Activated CD4-positive, alpha-beta T cell treated with anti-CD3 and anti-CD28 coated beads, Interleukin-2, amount 50 U/mL, for 24 hours (primary cell): ENCODE measurements at places on chromosomes 6 and 20.

DNA sequence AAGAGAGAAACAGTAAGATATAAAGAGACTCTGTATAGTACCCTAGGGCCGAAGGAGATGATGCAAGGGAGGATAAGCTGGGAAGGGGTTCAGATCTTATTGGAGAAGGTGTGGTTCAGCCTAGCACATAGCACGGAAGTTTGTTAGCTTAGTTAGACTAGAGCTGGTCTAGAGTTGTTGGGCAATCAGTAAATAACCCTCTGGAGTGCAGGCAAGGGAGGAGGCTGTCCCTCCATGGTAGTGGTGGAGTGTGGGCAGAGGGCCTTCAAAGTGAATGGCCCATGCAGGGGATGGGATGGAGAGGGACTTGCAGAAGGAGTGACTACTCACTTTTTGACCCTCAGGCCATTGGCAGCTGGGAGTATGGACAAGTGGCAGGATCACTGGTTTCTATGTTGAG is 20.0 kb downstream of the TULP4 start:
- no peak for DNase-seq

DNA sequence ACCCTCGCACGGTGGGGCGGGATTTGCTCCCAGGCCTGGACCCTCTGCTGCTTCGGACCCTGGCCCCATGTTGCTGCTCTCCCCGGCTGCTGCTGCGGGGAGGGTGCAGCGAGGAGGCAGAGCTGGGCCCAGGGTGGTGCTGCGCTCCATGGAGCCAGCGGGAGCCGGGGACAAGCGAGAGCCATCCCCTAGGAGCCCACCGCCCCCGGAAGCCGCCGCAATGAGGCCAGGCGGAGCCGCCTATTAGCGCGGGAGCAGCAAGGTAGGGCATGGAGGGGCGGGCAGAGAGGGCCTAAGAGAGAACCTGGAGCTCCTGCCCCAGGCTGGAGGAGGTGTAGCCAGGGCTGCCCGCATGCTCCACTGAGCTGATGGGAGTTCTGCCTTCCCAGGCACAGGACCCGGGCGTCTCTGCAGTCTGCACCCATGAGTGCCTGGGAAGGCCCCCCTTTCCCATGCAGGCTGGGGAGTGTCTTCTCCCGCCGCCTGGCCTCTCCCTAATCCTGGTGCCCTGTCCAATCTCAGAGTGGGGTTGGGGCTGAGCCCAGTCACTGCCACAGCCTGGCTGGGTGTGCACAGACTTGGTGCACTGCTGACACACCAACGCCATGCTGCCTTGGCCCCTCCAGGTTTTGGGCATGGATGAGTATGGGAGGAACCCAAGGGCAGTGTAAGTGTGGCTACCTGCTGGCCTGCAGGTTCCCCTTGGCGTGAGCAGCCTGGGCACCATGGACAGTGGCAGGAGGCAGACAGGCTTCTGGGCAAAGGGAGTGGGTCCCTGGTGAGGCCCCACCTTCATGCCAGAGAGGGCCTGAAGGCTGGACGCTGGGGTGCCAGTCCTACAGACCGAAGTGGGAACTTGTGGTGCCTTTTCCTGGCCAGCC is 360.6 kb upstream of the MAP3K7 start:
- DNase-seq: no peak

GRCh38 chr6:44221291-44221960 is 2.0 kb upstream of the SLC29A1 start:
- DNase-seq: peak; percentile 34

DNA sequence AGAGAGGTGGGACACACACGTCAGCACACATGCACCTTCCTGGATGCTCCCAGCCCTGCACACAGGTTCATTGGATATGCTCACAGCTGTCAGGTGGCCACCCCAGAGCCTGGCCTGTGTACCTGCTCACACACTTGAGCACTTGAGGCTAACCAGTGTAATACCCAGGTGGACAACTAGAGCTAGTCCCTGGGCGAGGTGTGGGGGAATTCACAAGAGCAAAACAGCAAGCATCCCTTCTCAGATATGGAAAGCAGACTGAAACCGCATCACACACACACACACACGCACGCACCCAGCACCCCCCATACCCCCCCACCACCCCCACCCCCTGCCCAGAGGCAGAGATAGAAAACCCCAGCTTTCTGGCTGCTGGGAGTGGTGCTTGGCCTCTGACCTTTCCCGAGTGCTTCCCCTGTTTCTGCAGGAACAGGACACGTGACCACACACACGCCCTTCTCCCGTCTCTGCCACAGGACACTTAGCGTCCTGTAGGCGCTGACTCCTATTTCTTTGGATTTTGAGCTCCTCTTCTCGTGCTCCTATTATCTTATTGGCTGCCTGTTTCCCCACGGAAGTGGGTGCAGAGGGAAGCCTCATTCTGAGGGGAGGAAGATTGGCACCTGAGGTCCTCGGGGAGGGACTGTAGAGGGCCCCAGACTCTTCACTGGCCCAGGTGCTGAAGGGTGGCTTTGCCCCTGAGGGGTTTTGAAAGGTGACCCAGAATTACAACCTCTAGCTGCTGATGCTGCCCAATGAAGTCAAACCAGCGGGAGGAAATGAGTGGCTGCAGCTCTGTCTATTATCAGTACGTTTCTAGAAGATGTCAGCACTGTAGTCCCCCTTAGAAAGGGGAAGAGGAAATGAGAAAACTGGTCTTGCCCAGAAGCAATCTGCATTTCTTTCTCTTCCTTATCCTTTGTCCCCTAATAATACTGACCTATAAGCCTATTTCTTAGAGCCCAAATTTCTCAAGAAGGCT is 65.8 kb downstream of the SYTL3 start:
- DNase-seq: no peak

DNA sequence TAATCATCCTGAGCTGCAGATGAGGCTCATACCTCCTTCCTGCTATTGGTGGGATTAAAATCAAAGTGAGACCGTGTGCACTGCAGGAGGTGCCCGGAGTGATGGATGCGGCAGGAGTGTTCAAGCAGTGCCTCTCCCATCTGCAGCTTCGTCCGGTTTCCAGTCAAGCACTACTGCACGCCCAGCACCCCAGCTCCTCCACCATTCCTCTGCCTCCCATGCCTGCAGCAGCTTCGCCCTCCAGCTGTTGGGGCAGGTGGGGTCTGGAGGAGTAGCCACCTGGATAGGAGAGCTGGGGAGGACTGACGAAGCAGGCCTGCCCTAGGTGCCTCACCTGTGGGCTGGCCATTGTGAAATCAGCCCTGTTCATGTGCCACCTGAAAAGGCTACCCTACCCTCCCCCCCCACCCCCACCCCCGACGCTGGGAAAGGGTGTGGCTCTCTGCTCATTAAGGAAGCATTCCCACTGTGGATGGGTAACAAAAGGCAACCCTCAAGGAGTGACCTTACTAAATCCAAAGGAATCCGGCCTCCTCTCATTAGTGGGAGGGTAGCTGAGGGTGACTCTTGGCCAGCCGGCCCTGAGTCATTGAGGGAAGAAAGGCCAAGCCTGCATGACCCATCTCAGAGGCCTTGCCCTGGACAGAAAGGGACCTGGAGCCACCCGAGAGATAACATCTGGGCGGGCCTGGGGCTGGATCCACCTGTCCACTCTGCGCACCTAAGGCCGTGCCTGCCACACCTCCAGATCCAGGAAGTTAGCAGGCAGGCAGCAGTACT is 115.9 kb upstream of the ARMC2 start:
- DNase-seq: no peak
